ENCODE measurements at places on chromosomes 3 and 15.
A peak's percentile ranks its signal among the peaks of the same experiment; 100 is the strongest.

DNA sequence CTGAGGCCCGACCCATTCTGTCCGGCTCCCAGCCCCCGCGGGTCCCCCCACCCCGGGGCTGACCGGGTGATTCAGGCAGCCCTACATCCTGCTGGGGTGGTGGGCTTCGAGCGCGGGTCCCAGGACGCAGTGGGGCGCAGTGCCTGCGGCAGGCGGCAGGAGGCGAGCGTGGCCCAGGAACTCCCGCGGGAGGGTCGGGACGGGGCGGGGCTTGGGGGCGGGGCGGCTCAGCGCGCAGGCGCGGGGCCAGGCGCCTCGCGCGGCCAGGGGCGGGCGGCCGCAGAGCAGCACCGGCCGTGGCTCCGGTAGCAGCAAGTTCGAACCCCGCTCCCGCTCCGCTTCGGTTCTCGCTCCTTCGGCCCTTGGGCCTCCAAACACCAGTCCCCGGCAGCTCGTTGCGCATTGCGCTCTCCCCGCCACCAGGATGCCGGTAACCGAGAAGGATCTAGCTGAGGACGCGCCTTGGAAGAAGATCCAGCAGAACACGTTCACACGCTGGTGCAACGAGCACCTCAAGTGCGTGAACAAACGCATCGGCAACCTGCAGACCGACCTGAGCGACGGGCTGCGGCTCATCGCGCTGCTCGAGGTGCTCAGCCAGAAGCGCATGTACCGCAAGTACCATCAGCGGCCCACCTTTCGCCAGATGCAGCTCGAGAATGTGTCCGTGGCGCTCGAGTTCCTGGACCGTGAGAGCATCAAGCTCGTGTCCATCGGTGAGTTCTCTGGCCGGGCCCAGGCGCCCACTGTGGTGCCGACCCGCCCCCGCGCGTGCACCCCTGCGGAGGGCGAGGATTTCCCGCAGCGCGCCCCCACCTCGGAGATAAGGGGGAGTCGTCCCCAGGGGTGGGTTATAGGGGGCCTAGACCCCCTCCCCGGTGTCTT lies at the start of gene FLNB:
Gene FLNB, plus strand, starts transcription at position 282 of the 885 bp plus-strand sequence. Its CDS starts 143 bp downstream, at position 425.
- peak; percentile 70 for DNase-seq

- no peak for DNase-seq
Measured at GRCh38 chr3:94822298-94822697, 759.4 kb downstream of the NSUN3 start.

DNA sequence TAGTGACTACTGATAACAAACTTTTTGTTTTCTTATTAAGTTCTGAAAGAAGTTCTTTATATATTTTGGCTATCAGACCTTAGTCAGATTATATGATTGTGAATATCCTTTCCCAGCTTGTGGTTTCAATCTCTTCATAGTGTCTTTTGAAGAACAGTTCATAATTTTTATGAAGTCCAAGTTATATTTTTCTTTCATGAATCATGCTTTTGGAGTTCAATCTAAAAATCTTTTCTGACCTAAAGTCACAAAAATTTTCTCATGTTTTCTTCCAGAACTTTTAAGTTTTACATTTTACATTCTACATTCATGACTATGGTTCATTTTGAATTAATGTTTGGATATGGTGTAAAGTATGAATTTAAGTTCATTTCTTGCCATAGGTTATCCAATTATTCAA lies 34.2 kb upstream of the OCA2 start:
- peak; percentile 74 for DNase-seq

- DNase-seq = peak; percentile 52
Measured at GRCh38 chr3:38989917-38990510, 61.7 kb downstream of the SCN11A start.

- DNase-seq = peak; percentile 72
Measured at GRCh38 chr3:148075771-148076716, 621.7 kb upstream of the AGTR1 start.

- peak; percentile 65 for DNase-seq
Measured at GRCh38 chr3:60609446-60609845, 641.8 kb downstream of the FHIT start.

GRCh38 chr15:60259469-60259868 lies 138.3 kb downstream of the ANXA2 start:
- no peak for DNase-seq

GRCh38 chr15:62752657-62753517 lies 289.7 kb upstream of the TPM1 start:
- DNase-seq = peak; percentile 84

GRCh38 chr3:177680472-177680821 lies 483.2 kb upstream of the TBL1XR1 start:
- peak; percentile 74 for DNase-seq

DNA sequence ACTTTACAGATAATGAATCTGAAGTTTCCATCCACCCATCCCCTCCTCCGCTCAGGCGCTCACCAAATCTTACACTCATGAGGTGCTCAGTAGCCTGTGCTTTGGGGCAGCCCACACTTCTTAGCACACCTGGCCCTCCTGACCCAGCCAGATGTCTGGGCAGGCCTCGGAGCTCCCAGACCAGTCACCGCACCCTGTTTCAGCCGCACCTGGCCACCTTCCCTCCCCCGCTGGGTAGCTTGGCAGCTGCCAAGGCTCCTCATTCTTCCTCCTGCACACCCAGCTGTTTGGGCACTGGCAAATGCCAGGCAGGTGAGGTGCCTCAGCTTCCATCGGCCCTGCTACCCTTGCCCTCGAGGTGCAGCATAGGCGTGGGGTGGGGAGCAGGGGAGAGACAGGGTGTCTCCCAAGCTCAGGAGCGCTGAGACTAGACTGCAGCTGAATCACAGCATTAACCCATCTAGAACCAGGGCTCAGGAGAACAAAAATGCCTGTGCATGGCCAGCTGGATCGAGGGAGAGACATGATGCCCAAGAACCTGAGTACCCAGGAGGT lies 45.8 kb downstream of the CDC25A start:
- no peak for DNase-seq

GRCh38 chr3:161406594-161407555 lies 35.6 kb upstream of the SPTSSB start:
- DNase-seq = peak; percentile 26

- DNase-seq = no peak
Measured at GRCh38 chr3:46484388-46484787, 13.4 kb upstream of the RTP3 start.

- DNase-seq = peak; percentile 7
Measured at GRCh38 chr3:196889844-196890708, 22.4 kb downstream of the SENP5 start.

DNA sequence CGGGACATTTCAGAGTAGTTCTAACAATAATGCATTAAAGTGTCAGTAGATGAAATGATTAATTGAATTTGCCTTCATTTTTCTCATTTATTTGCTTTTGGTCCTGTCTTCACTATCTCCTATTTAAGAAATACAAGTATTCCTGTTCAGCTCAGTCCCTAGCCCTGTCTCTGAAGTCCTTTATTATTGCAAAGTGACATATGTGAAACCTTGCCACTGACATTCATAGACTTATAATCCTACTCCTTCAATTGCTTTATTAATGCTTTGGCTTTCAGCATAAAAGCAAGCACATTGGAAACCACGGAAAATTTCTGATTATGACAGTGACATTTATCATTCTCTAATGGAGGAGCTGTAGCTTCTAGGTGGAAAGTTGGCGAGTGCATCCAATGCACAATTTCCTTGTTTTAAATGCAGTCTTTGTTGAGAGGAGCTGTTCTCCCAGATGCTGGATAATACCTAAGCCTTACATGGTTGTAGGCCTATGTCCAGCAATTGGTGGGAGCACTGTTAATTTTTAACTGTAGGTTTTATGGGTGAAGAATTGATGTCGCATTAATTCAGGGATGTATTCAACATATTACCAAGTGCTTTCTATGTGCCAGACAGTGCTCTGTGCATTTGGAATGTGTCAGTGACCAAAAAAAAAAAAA lies 337.8 kb downstream of the FEZF2 start:
- no peak for DNase-seq

- no peak for DNase-seq
Measured at GRCh38 chr3:102529452-102529851, 94.6 kb downstream of the ZPLD1 start.

DNA sequence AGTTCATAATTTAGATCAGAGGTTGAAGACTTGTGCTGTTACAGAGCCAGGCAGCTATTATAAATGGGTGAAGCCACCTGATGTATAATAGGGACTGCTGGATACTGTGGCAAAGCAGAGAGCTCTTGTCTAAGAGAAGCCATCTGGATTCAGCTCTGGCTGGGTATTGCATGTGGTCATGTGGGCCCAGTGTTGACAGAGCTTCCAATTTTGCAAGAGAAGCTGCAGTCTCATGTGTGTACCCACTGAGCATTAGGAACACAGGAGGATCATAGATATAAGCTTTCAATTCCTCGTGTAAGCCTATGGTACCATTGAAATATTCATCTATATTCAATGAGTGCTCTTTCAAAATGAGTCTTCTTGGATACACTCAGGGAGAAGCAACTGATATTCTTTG lies 303.9 kb upstream of the SLCO3A1 start:
- no peak for DNase-seq

GRCh38 chr15:85011160-85011571 lies 29.5 kb downstream of the PDE8A start:
- no peak for DNase-seq
